ENCODE measurements at places on chromosomes 4 and X.

DNA sequence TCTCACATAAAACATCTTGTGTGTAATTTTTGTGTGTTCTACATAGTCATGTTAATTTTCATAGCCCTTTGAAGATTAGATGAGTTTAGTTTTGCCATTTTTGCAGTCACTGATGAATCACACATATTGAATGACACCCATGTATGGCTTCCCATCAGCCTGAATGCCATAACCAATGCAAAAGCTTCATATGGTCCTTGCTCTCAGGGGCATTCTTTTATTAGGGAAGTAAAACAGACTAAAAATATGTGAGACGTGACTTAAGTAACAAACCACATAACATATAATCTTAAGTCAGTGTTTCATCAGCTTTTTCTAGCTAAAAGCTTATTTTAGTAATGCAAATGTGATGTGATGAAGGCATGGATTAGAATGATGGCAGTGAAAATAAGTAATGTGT, 8.2 kb downstream of the SLC25A4 start:
- DNase-seq, result no peak

GRCh38 chr4:144894573-144894972, 203.4 kb downstream of the ANAPC10 start:
- DNase-seq, result peak; percentile 45

DNA sequence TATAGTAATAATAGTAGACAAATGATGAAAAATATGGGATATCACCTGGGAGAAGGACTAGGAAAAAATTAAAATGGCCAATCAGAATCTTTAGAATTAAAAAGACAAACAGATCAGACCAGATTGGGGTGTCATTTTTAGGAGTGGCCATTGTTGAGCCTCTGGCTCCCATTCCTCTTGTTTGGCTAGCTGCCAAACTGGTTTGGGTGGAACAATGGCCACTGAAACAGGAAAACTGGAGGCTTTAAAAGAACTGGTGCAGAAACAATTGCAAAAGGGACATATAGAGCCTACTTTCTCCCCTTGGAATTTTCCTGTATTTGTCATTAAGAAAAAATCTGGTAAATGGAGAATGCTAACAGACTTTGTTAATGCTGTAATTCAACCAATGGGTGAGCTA, 294.8 kb upstream of the DKK2 start:
- DNase-seq, result no peak

- no peak for DNase-seq
Measured at GRCh38 chrX:151687635-151688034, 7.6 kb upstream of the PRRG3 start.

DNA sequence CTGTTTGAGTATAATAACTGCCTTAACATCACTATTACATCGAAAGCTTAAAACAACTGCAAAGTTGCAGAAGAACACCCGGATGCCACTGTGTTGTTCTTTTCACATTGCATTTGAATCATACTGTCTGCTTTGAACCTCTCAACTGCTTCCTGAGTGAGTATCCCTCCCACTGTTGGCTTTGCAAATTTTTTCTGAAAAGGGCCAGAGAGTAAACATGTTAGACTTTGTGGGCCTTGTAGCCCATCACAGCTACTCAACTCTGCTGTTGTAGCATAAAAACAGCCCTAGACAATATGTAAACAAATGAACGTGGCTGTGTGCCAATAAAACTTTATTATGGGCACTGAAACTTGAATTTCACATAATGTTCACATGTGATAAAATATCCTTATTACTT, 76.1 kb downstream of the NSG1 start:
- no peak for DNase-seq

- no peak for DNase-seq
Measured at GRCh38 chr4:154939851-154940250, 158.8 kb downstream of the RBM46 start.

DNA sequence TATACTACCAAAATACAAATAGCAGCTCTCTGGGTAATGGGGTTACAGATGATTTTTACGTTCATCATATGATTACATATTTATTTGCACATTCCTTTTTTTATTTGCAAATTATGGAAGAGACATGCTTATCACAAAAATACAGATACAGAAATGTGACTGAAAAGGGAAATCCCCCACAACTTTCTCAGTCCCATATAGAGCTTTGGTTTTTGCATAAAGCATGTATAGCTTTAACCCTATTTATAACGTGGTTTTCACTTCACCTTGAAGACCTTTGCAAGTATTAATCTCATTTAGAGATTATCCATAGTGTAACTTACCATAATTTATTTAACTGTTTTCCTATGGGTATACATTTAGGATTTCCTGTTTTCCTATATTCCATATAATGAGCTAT, 55.4 kb downstream of the PDK3 start:
- DNase-seq, result no peak

DNA sequence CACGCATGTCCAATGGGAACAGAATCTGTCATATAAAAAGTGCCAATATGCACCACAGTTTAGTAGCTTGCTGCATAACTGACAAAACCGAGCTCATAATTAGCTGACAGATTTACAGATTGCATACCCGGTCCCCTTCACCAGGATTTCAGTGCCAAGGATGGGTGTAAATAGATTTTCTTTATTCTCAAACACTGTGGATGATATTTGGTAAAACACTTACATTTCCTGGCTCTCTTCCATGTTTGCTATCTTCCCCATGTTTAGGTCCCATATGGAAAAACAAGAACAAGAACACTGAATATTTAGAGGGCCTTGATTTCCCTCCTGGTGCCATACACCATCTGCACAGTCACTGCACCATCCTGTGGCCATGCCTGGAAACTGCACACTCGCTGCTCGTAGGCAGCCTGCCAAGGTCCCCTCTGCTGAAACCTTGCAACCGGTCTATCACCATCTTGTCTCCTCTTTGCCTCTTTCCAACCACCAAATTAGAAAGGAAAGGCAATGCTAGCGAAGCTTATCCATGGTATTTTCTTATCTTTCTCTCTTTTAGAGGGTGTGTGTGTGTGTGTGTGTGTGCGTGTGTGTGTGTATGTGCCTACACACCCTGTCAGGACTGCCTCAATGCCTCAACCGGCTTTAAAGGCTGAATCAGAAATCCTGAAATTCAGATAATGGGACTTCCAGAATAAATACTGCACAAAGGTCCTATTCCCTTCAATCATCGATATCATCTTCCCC, 124.2 kb upstream of the MBNL3 start:
- peak; percentile 47 for DNase-seq

DNA sequence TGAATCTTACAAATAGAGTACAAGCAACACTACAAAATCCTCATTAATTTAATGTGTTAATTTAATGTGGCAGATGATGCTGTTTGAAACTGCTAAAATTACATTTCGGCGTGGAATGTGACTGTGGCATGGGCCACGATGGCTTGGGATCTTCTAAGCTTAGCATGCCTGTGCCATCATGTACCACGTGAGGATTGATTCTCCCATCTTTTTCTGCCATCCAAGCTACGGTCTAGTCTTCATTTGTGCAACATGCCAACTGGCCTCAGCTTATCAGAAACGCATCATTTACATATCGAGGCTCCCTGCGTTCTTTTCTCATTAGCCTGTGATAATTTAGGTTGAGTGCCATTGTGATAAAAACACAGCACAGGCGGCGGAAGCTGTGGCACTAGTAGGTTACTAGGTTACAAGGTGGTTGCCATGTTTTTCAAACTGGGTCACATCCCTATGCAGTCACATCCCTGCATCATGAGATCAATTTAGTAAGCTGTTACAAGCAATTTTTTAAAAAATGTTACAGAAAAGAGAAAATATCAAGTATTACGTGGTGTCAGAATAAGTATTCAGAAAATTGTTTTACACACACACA, 189.9 kb upstream of the RBPJ start:
- DNase-seq, result no peak

DNA sequence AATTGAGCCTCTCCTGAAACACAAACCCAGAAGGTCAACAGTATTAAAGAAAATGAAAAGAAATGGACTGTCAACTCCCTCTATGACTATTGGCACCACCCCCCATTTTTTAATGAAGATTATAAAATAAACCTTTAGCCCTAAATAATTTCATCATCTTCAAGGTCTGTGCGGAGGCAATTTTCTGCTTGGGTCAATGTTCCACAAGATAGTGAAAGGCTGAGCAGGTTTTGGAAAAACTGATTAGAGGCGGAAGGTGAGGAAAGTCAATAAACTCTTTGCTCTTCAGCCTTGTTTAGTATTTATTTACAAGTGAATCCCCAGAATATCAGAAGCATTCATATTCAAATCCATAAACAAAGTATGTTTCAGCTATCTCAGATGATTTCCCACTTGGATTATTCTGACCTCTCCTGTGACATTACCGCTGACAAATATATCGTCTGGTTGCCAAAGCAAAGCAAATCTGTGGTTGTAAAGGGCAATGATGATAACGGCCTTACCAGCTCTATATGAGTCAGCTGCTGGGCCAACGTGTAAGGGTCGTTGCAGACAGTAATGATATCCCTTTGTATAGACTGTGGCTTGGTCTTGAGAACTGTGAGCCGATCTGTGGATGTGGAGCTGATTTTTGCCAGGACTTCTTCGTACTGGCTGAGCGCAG, 24.0 kb downstream of the RASGEF1B start:
- no peak for DNase-seq

- DNase-seq, result no peak
Measured at GRCh38 chr4:182246401-182247205, 3.4 kb downstream of the TENM3 start.

GRCh38 chr4:155924637-155925036, 21.1 kb downstream of the TDO2 start:
- no peak for DNase-seq

GRCh38 chr4:52852711-52853110, 9.4 kb upstream of the RASL11B start:
- DNase-seq, result no peak

DNA sequence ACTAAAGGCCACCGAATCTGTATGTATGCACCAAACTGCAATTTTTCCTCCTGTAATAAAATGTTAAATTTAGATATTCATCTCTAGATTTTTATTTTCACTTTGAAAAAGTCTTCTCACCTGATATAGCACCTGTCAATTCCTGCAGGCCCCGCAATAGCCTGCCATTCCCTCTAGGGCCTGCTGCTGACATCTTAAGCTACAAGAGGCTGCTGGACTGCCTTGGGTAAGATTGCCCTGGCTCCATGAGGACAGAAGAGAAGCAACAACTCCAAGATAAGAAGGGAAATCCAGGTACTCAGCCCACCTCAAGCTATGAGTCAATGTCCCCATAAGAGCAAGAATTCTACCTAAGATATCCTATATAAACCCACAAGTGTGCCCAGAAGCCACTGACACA, 230.2 kb upstream of the AGTR2 start:
- DNase-seq, result no peak

DNA sequence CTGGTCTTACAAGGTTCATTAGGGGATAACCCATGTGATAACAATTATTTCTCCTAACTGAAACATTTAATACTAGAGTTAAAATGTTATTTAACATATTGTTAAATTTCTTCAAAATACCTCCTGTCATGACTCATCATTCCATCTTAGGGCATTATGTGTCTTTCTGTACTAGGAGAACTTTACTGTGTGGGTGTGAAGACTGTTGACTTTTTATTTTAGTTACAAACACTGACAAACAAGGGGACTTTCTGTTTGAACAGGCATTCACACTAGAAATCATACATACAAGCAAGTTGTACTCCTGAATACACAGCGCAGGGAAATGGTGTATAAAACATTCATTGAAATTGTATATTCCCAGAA, 175.9 kb downstream of the FBXW7 start:
- DNase-seq, result no peak

DNA sequence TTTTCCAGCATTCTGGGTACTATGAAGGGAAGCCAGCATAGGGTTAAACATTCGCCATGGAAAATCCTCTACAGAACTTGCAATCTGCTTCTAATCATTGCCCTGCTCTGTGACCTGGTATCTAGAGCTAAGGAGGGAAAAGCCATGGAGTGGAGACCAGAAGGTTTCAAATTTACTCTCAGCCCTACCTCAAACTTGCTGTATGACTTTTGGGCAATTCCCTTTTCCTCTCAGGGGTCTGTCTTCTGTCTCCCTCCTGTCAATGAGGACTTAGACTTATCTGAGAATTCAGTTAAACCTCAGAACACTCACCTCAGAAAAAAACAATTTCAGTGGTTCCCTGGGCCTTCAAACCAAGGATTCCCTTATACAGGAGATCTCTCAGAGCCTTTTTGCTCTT, 29.1 kb downstream of the ARHGEF9 start:
- DNase-seq, result no peak

DNA sequence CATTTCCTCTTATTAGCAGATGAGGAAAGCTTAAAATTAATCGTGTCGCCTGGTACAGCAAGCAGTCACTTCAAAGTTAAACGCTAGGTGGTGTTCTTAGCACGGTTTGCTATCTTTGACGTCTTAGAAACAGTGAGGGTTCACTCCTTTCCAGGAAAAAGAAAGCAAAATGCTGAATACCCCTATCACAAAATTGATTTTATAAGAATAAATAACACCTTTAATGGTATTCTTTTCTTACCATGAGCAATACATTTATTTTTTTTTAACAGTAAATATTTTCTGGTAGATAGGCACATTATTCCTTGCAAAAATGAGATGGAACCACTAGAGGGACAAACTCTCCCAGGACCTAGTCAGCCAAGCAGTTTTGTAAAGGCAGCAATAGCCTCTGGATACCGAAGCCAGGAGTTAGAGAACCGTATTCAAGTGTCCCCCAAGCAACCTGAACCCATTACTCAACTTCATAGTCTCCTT, 153.9 kb downstream of the KDR start:
- no peak for DNase-seq

DNA sequence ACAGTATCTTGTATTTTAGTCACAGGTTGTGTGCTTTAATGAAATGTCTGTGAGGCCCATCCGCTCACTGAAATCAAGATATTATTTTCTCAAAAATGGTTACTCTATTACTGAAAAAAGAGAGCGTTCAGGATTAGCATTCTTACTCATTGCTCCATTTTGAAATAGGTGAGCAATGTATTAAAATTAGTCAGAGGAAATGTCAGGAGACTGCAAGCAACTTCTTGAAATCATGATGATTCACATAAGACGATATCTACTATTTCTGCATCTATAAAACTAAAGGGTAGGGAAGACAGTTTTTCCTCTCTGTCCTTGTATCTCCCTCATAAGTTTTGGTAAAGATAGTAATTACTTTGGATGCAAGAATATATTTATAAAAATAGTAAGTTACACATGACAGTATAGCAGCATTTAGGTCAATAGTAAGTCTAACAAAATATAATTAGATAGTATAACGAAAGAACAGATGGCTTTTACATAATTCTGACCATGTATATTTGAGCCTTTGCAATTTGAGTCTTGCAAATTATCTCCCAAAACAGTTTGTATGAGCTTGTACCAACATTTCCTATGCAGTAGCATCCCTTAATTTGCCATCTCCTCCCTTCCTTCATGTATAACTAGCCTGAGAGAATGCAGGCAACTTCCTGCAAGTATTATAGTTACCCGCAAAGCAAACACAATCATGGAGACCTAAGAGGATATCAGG, 937.8 kb downstream of the PCDH7 start:
- no peak for DNase-seq

GRCh38 chr4:112633477-112634235, 3.1 kb downstream of the ZGRF1 start:
- no peak for DNase-seq

DNA sequence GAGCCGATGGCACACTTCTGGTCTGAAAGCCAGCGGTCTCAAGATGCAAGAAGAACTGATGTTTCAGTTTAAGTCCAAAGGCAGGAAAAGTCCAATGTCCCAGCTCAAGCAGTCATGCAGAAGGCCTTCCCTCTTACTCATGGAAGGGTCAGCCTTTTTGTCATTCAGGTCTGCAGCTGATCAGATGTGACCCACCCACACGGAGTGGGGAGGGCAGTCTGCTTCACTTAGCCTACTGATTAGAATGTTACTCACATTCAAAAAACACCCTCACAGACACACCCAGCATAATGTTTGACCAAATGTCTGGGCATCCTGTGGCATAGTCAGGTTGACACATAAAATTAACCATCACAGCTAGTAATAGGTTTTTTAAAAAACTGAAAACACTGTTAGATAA, 6.6 kb downstream of the HCCS start:
- DNase-seq, result no peak
